ENCODE measurements at places on chromosomes 12 and 14.
A peak's percentile ranks its signal among the peaks of the same experiment; 100 is the strongest.

DNA sequence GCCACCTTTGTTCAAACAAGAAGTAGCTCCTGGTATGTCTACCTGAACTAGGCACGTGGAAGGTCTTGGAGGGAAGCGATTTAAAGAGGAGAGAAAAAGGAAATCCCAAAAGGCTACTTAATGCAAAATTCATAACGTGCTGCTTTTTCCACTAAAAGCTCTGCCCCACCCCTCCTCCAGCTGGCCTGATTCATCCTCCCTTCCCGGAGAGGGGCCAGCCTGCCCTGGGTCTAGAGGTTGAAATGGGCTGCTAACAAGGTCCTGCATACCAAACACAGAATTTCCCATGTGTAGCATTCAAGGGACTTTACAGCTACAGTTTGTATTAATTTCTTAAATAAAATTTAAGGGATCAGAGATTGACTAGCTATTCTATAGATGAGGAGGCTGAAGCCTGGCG, 83.2 kb downstream of the KNTC1 start:
- no peak for DNase-seq

- DNase-seq, result no peak
These were observed 30.5 kb downstream of the APPL2 start for GRCh38 chr12:105205322-105206048.

DNA sequence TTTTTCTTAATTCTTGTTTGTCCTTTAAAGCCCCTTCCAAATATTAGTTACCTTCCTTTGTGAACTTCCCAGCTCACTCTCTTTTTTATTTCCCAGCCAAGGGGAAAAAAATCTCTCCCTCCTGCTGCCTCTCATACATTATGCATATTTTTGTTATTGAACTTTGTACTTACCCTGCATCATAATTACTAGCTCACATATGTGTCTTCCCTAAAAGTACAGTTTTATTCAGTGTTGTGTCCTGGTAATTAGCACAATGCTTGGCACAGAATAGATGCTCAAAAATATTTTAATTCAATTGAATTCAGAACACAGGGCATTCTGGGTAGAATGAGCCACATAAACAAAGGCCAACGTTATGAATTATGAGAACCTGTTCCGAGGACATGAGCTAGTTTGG, 91.9 kb downstream of the SCN8A start:
- no peak for DNase-seq

- DNase-seq, result no peak
These were observed 577.5 kb downstream of the BCL11B start for GRCh38 chr14:98694541-98694940.

- DNase-seq, result no peak
These were observed 78.0 kb upstream of the DICER1 start for GRCh38 chr14:95235351-95235750.

DNA sequence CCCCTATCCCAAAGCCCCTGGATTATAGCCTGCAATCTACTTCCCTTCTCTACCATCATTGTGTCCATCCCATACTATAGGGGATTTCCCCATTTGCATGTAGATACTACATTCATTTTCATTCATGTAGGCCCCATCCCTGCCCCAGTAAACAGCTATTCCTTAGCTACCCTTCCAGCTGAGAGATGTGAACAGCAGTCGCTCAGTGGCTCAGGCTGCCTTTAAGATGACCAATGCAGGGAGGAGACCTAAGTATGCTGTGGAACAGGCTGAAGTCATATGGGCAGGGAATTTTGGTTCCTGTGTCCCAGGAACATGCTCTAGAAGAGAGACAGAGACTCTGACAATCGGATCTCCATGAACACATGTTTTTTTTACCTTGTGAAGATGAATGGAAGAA, 481.2 kb upstream of the SYT1 start:
- DNase-seq, result no peak

GRCh38 chr12:58007875-58008274, 66.5 kb downstream of the ATP23 start:
- DNase-seq, result peak; percentile 9

DNA sequence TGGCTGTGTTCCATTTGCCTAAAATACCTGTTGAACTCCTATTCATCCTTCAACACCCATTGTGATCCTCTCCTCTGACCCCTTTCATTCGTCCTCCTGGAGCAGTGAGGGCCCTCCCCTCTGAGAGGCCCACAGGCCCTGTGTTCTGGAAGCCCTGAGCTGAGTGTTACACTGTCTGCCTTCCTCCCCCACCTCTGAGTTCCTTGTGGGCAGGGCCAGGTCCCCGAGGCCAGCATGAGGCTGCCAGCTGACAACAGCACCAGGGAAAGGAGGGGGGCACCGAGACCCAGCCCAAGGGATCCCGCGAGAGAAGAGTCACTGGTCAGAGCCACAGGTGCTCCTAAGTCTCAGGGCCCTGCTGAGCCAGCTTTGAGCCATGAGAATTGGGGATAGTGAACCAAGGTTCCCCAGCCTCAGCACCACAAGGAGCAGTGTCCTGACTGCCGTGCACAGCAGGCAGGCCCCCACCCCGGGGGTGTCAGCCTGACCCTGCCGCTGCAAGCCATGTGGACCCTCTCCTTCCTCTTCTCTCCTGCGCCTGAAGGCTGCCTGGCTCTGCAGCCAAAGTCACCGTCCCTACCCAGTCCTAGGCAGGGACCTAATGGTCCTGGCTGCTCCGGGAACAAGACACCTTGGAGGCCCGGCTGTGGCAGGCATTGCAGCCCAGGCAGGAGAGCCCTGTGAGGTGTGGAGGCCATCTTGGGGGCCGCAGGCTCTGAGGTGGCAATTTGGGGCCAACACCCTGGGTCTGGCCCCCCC, 52.5 kb downstream of the BEGAIN start:
- no peak for DNase-seq

DNA sequence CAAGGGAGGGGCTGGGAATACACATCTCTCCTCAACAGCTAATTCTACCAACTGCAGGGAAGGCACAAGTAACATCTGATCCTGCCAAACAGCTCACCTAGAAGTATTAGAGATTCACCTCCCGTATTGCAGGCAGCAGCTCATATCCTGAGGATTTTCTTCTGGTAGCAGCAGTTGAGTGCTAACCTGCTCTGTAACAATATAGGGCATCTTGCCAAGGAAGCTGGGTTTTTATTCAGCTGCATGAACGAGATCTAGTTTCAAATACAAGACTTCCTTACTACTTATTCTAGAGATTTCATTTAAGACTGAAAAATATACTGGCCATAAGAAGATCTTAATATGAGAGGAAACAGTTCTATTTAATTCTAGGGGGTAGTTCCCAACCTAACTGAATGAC, 261.4 kb upstream of the USP15 start:
- no peak for DNase-seq

GRCh38 chr12:33589576-33590114, 150.0 kb upstream of the SYT10 start:
- no peak for DNase-seq

- DNase-seq, result no peak
These were observed 42.8 kb downstream of the TSPAN9 start for GRCh38 chr12:3119756-3120601.

- DNase-seq, result no peak
These were observed 14.8 kb downstream of the SMUG1 start for GRCh38 chr12:54173906-54174471.

DNA sequence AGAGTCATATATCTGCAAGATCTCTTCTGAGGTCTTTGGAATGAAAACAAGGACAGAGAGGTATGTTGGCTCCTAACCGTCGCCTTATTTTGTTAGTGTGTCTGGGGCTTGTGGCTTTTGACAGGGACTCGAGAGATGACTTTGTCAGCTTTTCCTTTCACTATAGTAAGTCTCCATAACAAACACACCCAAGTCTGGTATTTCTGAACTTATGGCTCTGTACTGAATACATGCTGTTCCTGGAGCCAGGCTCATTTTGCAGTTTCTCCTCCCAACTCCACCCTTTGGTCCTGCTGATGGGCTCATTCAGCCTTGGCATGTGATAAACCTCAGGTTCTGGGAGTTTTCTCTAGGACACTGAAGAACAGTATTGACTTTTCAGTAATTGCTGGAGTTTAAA, 27.7 kb upstream of the TMED10 start:
- DNase-seq, result peak; percentile 73

- DNase-seq, result no peak
These were observed 90.3 kb downstream of the ZFP36L1 start for GRCh38 chr14:68702578-68702977.

Data from SW480 (cell line).